Stimulated activated CD8-positive, alpha-beta memory T cell treated with anti-CD3 and anti-CD28 coated beads, Interleukin-15, amount 100 ng/mL, for 4 hours (primary cell): ENCODE measurements at places on chromosomes 16 and 17.
A peak's percentile ranks its signal among the peaks of the same experiment; 100 is the strongest.

DNA sequence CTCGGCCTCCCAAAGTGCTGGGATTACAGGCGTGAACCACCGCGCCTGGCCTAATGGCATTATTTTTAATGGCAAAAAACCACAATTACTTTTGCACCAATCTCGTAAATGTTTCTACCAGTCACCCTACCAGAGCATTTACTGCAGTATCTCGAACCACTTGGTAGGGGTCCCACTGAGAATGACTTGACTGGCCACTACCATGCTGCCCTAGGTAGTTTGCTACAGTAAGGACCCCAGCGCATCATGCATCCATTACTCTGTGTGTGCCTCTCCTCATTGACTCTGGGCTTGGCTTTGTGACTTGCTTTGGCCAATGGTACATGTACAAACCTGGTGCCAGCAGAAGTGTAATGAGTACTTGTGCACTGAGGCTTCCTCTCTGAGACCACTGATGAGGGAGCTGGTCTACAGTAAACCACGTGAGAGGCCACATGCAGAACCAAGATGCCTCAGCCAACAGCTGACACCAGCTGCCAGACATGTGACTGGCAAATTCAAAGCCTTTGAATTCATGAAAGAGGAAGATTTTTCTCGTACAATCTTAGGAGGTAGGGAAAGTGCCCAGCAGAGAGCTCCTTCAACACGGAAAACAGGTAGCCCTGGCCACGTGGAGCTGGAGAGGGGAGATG, 421.7 kb upstream of the C16orf82 start:
- DNase-seq = no peak

GRCh38 chr17:75897160-75898019, 639 bp upstream of the TRIM65 start:
- no peak for DNase-seq

GRCh38 chr17:34354637-34355036, 1.6 kb upstream of the CCL13 start:
- DNase-seq = no peak

DNA sequence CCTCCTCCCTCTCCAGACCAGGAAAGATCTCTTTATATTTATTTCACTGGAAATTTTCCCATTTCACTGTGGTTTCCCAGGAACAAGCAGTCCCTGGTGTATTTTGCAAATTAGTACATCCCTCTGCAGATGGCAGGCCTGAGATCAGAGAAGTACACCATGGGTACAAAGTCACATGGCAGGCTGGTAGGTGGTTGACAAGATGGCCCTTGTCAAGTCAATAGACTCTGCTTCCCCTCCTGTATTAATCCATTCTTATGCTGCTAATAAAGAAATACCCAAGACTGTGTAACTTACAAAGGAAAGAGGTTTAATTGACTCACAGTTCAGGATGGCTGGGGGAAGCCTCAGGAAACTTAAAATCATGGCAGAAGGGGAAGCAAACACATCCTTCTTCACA, 51.6 kb upstream of the KSR1 start:
- no peak for DNase-seq

GRCh38 chr17:2214047-2214928, 89.3 kb downstream of the SMG6 start:
- no peak for DNase-seq

- no peak for DNase-seq
Measured at GRCh38 chr16:23700093-23700492, 12.9 kb downstream of the ERN2 start.

GRCh38 chr16:83272843-83273242, 534.9 kb upstream of the HSBP1 start:
- no peak for DNase-seq

DNA sequence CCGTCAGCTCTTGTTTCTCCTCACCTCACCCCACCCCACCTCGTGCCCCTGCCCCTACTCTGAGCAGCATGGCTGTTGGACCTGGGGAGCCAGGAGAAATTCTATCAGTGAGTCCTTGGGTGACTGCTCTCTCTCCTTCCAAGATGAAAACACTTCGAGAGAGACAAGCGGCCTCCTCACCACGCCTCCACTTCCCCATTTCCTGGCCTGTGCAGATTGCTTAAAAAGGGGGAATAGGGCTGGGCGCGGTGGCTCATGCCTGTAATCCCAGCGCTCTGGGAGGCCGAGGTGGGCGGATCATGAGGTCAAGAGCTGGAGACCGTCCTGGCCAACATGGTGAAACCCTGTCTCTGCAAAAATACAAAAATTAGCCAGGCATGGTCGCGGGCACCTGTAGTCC, 9.5 kb downstream of the DLX4 start:
- DNase-seq = no peak

- no peak for DNase-seq
Measured at GRCh38 chr16:70713342-70713741, 27.5 kb upstream of the MTSS2 start.

DNA sequence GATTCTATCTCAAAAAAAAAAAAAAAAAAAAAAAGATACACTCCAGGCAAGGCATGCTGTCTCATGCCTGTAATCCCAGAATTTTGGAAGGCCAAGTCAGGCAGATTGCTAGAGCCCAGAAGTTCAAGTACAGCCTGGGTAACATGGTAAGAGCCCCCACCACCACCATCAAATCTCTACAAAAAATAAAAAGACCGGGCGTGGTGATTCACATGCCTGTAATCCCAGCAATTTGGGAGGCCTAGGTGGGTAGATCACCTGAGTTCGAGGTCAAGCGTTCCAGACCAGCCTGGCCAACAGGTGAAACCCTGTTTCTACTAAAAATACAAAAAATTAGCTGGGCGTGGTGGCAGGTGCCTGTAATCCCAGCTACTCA, 1.8 kb upstream of the ACLY start:
- no peak for DNase-seq

GRCh38 chr16:79229361-79229760, 371.2 kb downstream of the MAF start:
- DNase-seq = no peak

DNA sequence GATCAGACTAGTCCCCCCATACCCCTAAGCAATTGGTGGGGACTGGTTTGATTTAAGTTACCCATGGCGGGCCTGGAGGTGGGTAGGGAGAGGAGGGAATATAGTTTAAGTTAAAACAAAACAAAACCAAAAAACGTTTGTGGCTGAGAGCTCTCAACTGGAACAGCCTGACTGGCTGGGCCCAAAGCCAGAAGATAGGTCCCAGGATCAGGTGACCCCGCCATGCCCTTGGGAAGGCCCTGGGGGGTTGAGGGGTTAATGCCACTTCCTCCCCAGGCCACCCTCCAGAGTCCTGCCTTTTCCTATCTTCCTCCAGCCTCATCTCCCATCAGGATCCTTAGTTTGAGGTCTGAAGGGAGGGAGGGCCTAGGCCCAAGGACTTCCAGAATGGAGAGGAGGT, 82.3 kb upstream of the LHX1 start:
- no peak for DNase-seq

DNA sequence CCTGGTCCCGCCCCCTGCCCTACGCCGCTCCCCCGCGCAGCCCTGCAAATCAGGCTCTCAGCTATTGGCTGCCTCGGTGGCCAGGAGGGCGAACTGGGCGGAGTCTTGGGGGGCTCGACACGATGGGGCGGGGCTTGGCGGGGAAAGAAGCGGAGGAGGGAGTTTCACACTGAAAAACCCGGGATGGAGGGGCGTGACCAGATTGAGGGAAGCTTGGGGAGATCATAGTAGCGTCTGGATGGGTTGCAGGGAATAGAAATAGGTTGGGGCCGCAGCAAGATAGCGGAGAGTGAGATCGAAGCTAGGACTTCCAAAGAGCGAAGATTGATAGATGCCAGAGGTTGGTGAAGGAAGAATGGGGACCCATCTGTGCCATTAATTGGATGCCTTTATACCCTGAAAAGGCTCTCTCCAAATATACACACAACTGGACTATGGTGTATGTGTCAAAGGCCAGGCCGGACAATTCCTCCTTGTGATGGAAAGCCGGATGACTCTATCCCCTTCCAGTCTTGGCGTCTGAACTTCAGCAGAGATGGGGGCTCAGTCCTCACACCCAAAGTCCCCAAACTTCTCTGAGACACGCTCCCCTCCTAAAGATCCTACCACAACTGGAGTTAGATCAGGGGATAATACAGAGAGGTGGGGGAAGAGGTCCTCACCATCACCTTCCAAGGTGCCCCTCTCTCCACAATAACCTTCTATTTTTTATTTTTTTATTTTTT, 376 bp upstream of the STAC2 start:
- DNase-seq = peak; percentile 46

GRCh38 chr17:34377078-34377823, 14.2 kb upstream of the CCL1 start:
- DNase-seq = no peak

GRCh38 chr16:71883168-71883848, 674 bp downstream of the ZNF821 start:
- DNase-seq = peak; percentile 42

DNA sequence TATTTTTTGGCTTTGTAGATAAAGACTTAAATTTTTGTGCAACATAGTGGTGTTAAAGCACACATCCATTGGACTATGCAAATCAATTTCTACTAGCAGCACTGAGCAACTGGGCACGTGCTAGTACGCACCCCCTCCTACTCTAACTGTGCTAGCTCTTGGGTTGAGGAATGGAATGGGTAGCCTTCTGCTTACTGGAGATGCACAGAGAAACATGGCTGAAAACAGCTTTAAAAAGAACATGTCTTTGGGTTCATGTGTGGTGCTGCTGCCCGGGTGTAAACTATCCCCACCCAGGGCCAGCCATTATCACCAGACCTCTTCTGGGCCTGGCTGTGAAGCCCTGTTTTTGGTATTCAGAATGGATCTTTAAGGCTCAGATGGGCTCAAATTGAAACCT, 7.3 kb downstream of the ESRP2 start:
- no peak for DNase-seq

DNA sequence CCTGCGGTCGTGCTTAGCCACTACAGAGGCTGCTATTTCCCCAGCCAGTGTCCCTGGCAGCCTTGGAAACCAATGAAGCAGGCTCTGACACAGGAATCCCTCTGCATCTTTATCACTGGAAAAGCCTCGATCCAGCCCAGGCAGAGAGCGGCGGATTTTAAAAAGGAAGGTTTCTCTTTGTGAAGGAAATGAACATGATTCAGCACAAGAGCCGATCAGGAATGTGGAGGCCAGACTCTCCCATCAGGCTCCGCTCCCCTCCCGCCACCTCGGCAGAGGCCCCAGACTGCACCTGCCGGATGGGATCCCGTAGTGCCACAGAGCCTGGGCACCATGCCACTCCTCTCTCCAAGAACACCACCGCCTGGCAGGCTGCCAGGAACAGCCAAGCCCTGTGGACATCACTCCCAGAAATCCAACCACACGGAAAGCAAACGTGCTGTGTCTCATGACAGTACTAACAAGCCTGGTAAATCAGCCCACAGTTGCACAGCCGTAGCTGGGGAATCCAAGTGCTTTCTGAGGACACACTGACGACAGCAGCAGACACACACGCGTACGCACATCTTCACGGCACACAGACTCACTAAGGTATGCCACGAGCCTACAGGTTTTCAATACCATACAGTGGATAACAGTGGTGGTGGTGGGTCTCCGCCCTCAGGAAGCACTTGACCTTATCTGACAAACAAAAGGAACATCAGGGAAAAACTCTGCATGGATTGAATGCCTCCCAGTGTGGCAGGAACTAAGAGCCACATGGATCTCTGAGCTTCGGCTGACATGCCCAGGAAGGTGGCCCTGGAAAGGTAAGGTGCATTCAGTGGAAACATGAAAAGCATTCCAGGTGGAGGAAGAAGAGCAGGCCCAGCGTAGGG, 5.4 kb downstream of the LRRC75A start:
- no peak for DNase-seq

GRCh38 chr17:7018331-7018964, 4.4 kb upstream of the BCL6B start:
- DNase-seq = no peak

GRCh38 chr17:10737168-10737622, 7.4 kb upstream of the TMEM220 start:
- DNase-seq = no peak

GRCh38 chr17:79027925-79028491, 4.0 kb downstream of the C1QTNF1 start:
- no peak for DNase-seq

- no peak for DNase-seq
Measured at GRCh38 chr17:70040336-70040735, 34.7 kb upstream of the KCNJ16 start.

DNA sequence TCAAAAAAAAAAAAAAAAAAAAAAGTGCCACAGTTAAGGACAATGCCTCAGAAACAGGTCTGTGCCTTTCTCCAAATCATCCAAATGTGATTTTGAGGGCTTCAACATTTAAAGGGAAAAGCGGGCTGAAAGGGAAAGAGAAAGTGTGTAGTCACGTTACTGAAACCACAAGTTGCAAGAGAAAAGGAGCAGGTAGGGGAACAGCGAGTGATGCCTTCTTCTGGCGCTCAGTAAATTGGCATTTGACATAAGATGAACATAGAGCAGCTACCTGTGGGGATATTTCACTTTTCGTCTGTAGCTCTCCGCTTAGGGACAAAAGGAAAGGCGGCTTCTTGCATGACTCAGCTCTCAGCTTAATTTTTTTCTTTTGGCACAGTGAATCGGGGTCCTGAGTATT, 11.1 kb downstream of the CMTM2 start:
- no peak for DNase-seq

DNA sequence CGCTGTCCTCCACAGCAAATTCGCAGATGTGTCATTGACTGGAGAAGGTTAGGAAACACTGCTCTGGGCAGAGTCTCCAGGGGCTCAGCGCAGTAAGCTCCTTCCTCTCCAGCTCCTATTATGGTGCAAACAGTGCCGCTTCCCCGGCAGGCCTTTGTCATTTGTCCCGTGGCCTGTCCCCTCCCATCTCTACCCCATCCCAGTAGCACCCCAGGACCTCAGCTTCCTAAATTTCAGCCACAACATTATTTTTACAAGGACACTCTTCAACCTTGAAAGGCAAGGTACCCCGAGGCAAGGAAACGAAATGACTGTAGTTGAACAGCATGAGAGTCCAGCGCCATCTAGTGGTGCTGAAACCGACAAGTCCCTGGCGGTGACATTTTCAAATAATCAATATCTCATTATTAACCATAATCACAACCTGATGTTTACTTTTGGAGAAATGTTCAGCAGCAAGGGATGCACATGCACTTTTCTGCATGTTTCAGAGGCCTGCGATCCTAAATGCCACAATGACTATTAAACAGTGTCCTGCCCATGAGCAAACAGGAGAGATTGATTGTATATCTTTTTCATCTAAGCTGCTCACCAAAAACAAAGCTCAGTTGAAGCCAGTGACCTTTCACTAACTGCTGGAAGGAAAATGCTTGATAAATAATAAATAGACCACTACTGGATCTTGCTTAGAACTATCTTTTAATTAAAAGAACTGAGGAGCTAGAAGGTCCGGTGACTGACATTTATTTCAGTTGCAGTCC, 16.5 kb downstream of the MRPS23 start:
- DNase-seq = peak; percentile 32
